Cerebellar cortex (tissue), 1 donor: ENCODE measurements at places on chromosomes 2 and 18.

DNA sequence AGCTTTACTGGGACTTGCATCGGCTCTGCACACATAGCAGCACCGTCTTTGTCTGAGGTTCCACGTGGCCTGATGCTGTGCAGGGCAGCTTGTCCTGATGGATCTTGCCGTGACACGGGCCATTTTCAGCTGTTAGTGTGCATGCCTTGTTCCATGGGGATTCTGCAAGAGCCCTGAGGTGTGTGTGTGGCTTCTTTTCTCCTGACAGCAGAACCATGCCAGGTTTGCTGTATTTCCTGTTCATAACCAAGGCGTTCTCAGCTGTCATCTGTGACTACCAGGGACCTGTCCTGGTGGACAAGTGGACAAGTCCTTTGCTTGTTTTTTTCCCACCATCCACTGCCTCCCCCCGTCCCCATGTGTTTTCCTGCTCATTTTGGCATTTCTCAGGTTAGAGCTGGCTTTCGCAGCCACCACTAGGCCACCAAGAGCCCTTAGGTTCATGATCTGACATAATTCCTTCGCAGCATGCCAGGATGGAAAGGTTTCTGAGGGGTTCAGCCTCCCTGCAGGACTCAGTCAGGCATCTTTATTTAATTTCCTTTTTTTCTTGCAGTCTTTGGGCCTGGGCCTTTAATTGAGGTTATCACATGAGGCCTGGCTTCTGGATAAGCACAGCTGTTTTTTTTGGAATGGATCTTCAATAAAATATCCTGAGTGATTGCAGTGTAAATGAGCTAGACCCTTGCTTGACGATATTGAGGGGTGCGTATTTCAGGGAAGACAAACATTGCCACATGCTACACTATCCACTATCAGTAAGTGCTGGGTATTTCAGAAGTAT is 139.4 kb downstream of the NCK2 start:
- DNase-seq = peak; percentile 56

- no peak for DNase-seq
These were observed 41.0 kb downstream of the MRPL35 start for GRCh38 chr2:86240251-86240650.

- DNase-seq = no peak
These were observed 24.4 kb upstream of the GAREM2 start for GRCh38 chr2:26148501-26148900.

- DNase-seq = no peak
These were observed 34.9 kb downstream of the BCL2L11 start for GRCh38 chr2:111155610-111156009.

DNA sequence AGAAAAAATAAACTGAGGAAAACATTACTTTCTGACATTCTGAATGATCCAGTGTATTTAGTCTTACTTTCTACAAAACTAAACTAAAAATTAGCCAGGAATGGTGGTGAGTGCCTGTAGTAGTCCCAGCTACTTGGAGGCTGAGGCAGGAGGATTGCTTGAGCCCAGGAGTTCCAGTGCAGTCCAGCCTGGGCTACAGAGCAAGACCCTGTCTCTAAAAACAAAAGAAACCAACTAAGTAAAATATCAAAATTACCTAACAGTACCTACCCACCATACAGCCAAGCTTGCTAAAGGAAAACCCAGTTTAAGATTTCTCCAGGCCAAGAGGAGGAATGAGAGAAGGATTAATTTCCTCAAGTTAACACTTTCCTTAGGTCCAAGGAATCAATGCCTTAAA is 2.9 kb downstream of the HSPD1 start:
- no peak for DNase-seq

GRCh38 chr2:209549589-209549988 is 125.7 kb downstream of the MAP2 start:
- DNase-seq = no peak

- DNase-seq = no peak
These were observed 35.3 kb upstream of the KCNF1 start for GRCh38 chr2:10876394-10876793.

DNA sequence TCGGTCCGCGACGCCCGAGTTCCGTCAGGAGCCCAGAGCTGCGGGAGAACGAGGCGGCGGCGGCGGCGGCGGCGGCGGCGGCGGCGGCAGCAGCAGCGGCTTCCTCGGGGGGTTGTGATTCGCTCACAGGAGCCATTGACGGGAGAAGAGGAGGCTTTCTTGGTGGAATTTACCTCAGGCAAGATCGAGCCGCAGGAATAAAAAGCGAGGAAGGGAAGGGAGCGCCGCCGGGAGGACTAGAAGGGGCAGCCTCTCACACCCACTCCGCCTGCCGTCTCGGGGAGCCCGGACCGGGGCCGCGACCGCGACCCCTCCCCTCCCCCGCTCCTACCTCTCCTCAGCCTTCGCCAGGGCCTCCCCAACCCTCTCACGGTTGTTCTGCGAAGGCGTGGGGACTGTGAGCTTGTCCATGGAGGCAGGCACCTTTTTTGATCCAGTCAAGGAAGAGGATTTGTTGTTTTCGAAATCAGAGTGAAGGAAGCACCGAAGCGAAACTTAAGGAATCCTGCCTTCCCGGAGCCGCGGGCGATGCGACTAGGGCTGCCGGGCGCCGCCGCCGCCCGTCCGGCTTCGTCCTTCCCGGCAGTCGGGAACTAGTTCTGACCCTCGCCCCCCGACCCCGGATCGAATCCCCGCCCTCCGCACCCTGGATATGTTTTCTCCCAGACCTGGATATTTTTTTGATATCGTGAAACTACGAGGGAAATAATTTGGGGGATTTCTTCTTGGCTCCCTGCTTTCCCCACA is 506 bp downstream of the BMPR2 start:
- peak; percentile 48 for DNase-seq

- no peak for DNase-seq
These were observed 28.7 kb downstream of the SRSF7 start for GRCh38 chr2:38722271-38723061.

DNA sequence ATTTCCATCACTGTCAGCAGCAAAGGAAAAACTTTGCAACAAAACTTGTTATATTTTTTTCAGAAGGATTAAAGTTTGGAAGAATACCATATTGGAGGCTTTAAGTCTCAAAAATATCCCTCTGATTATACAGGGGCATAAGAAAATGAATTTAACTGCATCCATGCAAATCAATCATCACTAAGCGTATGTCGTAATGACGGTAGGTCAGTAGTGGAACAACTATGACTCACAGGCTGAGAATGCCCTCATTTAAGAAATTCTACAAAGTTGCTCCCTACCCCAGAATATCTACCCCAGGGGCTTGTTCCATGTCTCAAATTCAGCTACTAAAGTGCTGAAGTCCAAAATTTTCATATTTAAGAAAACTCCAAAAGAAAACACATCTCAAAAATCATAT is 12.5 kb upstream of the NAB1 start:
- no peak for DNase-seq

DNA sequence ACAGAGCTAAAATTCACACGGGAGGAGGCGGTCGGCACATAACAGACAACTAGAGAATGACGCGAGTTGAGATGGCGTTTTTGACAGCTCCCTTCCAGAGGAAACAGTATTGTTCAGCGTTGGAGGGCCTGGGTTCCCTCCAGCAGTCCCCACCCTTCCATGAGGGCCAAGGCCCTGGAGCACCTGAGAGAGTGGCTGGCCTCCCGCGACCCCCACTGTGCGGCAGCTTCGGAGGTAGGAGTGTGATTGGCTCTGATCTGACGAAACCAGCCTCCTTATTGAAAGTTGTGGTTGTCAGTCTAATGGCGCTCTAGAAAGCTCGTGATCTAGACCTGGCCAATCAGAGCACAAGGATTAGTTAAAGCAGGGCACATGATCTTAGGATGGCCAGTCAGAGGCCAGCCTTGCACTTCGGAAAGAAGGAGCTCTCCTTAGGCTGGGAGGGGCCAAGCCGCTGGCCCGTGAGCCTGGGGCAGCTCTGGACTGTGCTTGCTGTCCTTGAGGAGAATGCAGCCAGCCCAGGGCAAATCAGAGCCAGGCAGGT is 104.5 kb upstream of the CELF4 start:
- DNase-seq = no peak

DNA sequence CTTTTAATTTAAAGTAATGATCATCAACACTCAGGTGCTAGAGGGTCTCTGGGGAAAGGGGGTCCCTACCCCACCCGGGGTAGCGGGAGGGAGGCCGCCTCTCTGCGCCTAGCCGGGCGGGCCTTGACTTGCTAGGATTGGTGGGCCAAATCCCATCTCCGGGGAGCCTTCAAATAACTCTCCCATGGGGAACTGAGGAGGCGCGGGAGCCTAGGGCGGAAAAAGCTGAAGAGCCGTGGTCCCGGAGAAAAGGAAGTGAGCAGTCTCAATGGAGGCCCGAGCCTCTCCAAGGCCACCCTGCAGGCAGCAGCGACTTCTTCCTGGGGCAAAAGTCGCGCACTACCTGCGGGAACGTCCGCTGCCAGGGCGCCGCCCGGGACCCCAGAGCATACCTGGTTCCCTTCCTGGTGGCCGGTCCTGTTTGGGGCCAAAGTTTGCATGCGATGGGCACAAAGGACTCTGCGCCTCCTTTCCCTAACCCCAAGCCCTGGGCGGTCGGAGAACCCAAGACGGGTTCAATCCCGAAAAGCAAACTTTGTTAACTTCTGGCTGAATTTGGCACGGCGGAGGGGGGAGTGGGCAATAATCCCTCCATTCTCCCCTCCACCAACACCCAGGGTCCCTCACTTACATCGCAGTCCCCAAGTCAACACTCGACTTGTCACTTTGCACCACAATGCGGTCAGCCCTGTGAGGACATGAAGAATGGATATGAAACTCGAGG is 13.6 kb downstream of the EN1 start:
- no peak for DNase-seq

GRCh38 chr2:1266351-1266750 is 146.9 kb upstream of the TPO start:
- DNase-seq = no peak

DNA sequence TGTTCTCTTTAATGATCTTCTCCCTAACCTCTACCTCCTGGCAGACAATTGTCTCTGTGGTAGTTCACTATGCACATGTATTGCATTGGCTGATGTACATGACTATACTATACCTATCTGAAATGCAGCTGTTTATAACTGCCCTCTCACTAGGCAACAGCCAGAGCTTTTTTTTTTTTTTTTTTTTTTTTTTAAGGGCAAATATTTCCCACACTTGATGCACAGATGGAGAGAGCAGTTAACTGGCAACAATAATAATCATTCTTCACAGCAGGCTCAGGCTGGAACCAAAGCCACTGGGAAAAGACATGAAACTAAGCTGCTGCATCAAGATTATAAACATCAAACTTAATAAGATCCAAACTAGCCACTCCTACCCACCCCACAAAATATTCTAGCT is 707.7 kb downstream of the LRP1B start:
- DNase-seq = peak; percentile 38

- DNase-seq = no peak
These were observed 68.4 kb upstream of the CDCA7 start for GRCh38 chr2:173286153-173286809.

GRCh38 chr2:138699421-138699820 is 80.8 kb downstream of the NXPH2 start:
- DNase-seq = no peak

DNA sequence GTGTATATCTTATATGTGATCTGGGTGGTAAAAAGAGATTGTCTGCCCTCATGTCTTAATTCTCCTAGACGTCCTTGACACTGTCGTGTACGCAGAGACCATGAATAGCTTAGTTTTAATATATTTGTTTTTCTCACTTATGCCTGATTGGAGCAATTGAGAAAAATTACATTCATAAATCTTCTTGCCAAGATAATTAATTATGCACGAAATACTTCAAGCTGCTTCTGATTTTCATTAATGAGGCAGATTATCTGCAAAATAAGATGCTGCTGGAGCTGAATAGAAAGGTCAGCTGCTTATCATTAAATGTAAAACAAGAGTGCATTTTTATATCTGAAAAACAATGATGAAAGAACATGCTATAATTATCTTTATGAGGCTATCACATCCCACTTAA is 95.9 kb downstream of the CCDC141 start:
- no peak for DNase-seq

- peak; percentile 26 for DNase-seq
These were observed 64.8 kb downstream of the ATF2 start for GRCh38 chr2:175103191-175103590.

DNA sequence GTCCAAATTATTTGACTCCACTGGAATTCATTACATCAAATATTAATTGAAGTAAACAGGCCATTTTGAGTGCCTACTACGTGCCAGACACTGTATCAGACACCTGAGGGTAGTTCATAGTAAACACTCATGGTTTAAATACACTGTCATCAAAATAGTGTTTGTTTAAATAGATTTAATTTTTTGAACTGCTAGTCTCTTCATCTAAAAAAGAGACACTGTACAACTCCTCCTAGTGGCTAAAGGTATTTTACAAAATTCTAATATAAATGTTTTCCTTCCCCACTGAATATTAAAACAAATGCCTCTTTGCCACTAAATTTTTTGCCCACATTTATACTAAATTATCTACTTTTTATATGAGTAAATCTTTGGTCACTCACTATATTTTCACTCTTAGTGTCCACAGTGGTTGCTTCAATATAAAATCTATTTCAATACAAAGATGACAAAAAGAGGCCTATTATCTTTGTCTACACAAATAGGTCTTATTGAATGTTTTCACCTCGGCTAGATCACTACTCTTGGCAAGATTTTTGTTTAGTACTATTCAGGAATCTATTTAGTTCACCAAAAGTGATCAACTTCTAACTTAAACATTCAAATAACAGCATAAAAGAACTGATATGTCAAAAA is 122.1 kb downstream of the TMEM247 start:
- no peak for DNase-seq

DNA sequence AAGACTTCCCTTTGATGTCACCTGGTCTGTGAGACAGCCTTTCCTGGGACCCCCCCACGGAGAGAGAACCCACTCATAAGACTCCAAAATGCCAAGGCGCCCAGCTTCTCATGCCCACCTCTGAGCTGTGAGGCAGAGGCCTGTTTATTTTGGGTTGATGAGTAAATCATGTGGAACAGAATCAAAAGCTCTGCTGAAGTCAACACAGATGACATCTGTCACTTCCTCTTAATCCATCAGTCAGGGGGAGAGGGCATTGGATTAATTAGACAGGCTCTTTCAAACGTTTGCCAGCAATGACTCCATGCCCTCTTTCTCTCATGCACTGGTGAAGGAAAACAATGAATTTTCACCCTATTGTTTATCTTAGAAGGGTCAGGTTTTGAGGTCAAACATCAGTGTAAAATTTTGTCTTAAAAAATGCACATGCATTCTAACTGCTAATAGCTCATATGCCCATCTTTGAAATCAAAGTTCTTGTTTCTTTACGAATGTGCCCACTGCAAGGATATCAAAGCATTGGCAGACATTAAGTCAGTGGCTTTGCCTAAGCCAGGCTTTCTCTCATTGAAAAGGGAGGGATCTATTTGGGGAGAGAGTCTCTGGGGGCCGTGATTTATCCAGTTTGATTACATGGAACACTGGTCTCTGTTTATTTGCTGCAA is 184.1 kb downstream of the ACKR3 start:
- peak; percentile 29 for DNase-seq
